ENCODE measurements at places on chromosomes 2 and 18. TPM values are rescaled to one million over a fixed set of nuclear protein-coding genes. Genes with fewer than 3 reads are reported as not detected.

Gene UGT1A4
- 1.1 TPM for total RNA-seq

Gene TSHZ1
- total RNA-seq: 31.3 TPM

Gene SCN2A
- total RNA-seq: 9.9 TPM

DNA sequence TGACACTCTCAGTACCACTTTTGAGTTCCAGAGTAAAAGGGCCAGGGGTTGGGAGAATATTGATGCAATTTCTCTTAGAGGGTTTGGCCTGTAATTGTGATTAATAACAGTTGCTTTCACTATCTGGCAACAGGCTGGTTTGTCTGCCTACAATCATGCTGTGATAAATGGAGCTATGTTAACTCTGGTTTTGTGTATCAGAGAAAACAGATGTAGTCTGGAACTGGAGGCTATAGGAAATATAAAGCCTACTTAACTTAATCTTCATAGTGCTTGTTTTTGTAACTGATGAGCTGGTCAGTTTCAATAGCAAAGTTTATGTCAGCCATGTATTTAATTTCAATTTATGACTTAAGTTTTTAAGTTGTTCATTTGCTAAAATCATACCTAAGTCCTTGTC is 138.0 kb downstream of the AGPS start:
- DNase-seq: no peak

Gene PIKFYVE
- 31.5 TPM for total RNA-seq

DNA sequence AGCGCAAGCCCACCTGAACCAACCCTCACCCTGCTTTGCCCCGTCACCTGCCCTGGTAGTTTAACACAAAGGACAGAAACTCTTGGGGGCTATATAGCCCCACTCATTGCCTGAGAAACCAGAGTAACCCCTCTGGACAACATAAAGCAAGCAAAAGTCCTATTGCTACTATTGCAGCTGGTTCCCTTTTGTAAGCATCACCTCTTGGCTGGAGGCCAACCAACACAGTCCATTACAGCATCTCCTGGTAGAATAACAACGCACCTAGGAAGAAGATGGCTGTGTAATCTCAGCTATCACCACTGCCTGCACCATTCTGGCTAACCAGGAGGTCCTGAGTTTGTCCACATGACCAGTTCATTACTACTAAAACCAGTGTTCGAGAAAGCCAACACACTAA is 36.4 kb downstream of the FLACC1 start:
- no peak for DNase-seq

Gene HYCC2
- total RNA-seq: 30.1 TPM

Gene MFF
- total RNA-seq: 80.8 TPM
